ENCODE measurements at places on chromosomes 1 and 21.

DNA sequence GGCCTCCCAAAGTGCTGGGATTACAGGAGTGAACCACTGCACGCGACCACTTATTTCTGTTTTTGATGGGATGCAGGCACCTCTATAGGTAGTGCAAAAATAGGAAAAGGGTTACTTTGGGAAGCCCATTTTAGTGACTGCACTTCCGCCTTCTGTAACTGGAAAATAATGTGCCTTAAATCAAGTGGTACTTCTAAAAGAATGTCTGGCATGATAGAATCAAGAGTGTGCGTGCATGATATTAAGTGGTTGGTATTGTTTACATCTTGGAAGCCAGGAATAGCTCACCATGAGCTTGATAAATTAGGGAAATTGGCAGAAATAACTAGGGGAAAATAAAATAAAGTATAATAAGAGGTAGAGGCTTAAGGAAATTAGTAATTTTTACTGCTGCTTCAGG is 1067.0 kb downstream of the ADGRL2 start:
- DNase-seq, result no peak

- peak; percentile 71 for DNase-seq
These were observed 28.3 kb downstream of the LRRC71 start for GRCh38 chr1:156948708-156949107.

DNA sequence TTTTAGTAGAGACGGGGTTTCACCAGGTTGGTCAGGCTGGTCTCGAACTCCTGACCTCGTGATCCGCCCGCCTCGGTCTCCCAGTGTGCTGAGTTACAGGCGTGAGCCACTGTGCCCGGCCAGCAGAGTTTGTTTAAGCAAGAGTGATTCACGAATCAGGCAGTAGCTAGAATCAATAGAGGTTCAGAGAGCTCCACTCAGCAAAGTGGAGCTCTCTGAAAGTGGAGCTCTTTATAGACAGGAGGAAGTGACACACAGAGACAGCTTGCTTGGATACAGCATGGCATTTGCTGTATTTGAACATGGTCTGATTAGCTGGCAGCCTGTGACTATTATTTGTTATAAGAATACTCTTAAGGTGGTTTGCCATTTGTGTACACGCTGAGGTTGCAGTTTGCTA is 27.1 kb upstream of the CD34 start:
- DNase-seq, result peak; percentile 32

GRCh38 chr1:48371598-48371997 is 100.4 kb downstream of the SPATA6 start:
- no peak for DNase-seq

GRCh38 chr1:2972011-2972878 is 49.0 kb upstream of the ACTRT2 start:
- DNase-seq, result no peak

- no peak for DNase-seq
These were observed 10.6 kb downstream of the THBS3 start for GRCh38 chr1:155196893-155197638.

DNA sequence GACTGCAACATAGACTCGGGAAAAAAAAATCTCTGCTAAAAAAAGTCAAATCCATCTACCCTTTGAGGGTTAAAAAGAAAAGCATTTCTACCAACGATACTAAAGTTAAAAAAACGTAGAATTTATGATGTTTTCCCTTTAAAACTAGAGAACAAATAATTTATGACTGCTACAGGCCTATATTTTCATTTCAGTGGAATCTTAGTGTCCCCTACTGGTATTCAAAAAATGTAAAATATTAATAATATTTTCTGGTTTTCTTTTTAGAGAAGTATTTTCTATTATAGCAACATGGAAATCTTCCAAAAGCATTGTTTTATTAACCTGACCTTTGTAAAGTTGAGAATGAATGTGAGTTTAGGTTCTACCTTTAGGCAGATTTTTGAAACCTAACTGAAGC is 1582.2 kb downstream of the MRPL39 start:
- no peak for DNase-seq

DNA sequence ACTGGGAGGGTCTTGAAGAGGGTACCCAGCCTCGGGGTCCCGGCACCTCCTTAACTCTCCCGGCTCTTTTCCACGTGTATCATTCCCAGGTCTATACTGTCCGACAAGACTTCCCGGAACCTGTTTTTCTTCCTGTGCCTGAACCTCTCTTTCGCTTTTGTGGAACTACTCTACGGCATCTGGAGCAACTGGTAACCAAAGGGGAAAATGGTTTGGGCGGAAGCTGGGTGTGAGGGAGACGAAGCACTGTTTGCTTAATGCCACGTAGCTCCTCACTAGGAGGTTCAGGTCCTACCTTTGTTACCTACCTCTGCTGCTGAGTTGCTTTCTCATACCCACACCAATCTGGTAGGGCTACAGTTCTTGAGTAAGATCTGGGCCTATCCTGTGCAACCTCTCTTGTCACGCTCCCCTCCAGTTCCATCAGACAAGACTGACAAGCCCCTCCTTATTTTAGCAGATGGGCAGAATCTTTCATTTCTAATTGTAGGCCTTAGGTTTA is 642 bp downstream of the SLC30A7 start:
- DNase-seq, result peak; percentile 20

DNA sequence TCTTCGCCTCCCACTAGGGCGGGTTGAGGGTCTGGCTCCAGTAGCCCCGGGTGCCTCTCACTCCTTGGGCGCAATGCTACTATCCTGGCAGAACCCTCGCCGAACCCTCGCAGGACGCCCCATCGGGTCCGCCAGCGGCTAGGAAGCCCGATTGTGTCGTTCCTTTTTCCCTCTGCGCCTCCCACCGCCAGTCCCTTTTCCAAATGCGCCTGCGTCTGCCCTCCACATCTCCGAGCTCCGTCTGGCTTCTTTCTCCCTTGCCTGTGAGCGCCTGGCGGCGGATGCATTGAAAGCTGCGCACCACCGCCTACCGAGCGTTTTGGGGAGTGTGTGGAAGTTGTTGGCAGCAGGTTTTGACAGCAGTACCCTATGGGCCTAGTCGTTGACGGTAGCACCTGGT is 1.0 kb upstream of the DIRAS3 start:
- DNase-seq, result peak; percentile 78

GRCh38 chr1:198298640-198299039 is 141.8 kb downstream of the NEK7 start:
- DNase-seq, result no peak

DNA sequence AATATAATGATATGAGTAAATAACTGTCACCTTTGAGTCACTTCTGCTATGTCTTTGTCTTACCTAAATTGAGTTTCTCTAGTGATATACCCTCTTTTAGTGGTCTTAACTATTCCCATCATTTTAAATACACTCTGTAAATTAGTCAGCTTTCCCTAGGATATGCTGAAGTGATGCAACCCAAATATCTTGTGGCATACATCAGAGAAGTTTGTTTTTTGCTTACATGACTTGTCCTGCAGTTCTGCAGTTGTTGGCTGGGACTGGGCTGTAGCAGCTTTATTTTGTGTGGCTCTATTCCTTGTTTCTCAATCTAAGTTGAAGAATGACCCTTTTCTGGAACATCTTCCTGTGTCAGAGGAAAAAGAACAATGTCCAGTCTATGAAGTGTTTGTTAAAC is 76.4 kb downstream of the TTC3 start:
- peak; percentile 83 for DNase-seq

GRCh38 chr1:222028116-222028515 is 286.2 kb upstream of the DUSP10 start:
- no peak for DNase-seq

- peak; percentile 62 for DNase-seq
These were observed 18.9 kb downstream of the PGBD2 start for GRCh38 chr1:248924696-248925532.

- DNase-seq, result no peak
These were observed 32.0 kb downstream of the TRIM67 start for GRCh38 chr1:231193710-231194340.

GRCh38 chr1:1157914-1158710 is 15.6 kb upstream of the TTLL10 start:
- DNase-seq, result no peak

DNA sequence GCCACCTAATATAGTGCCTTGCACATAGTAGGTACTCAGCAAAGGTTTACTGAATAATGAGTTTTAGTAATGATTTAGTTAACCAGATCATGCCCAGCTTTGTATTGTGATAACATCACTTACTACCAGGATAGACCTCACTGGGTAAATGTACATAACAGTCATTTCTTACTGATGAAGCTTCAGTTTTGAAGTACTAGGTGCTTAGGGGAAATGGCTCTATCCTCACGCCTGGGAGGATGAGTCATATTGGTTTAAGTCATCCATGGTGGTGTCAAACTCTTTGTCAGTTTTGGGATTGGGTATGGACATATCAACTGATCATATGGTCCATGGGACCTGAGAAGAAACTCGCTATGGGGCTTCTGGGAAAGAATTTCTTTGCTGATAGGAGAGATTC is 90.6 kb upstream of the USP24 start:
- DNase-seq, result no peak

GRCh38 chr1:6958407-6959030 is 173.3 kb downstream of the CAMTA1 start:
- peak; percentile 36 for DNase-seq
